ENCODE measurements at places on chromosomes 12 and 14. TPM values are rescaled to one million over a fixed set of nuclear protein-coding genes. Genes with fewer than 3 reads are reported as not detected.
A peak's percentile ranks its signal among the peaks of the same experiment; 100 is the strongest.

DNAH10 gene
- 0.11 TPM for total RNA-seq

KRT85 gene
- total RNA-seq = not detected

PROX2 gene
- total RNA-seq = not detected

LGR5 gene
- total RNA-seq = not detected

- H3K36me3 ChIP-seq = no peaks in the 10 kb centered on the region
- no peaks in the 10 kb centered on the region for H3K27me3 ChIP-seq
- DNase-seq = no peak
- H3K27ac ChIP-seq = no peak overlapping the region
- H3K4me3 ChIP-seq = no peak overlapping the region
- no peaks in the 10 kb centered on the region for H3K4me1 ChIP-seq
Observed at GRCh38 chr14:56390859-56391258, 188.7 kb upstream of the TMEM260 start.

DNA sequence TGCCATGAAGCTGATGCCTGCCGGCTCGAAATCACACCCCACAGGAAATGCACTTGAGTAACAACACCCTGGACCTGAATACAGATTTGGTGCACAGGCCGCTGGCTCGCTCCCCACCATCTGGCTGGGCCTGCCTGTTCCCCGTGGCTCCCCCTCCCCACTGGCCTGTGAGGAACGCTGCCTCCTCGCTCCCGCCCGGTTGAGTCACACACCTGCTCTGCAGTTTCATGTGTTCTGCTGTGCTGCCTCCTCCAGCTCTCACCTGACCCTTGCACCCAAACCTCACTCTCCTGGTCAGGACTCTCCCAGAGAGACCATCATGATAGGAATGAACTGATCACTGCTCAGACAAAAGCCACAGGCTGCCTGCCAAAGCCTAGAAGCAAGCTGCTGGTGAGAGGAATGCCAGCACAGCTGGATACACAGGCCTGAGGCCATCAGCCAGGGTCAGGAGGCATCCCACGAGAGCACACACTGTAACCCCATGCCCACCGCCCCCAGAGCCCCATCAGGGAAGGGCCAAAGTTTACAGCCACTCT lies 3.8 kb upstream of the SIVA1 start:
- peaks cover 38% of the 10 kb centered on the region for H3K4me1 ChIP-seq
- H3K36me3 ChIP-seq = no peaks in the 10 kb centered on the region
- H3K27me3 ChIP-seq = no peaks in the 10 kb centered on the region
- H3K4me3 ChIP-seq = 0 out of 2 replicates have a peak overlapping the region, but pooled peaks have one; percentile 8
- peak overlapping the region; percentile 79 for H3K27ac ChIP-seq
- DNase-seq = peak; percentile 82

GRCh38 chr12:57629897-57630471 lies 3.0 kb downstream of the B4GALNT1 start:
- no peak overlapping the region for H3K27ac ChIP-seq
- H3K27me3 ChIP-seq = no peaks in the 10 kb centered on the region
- H3K4me3 ChIP-seq = no peak overlapping the region
- DNase-seq = no peak
- H3K4me1 ChIP-seq = peaks cover 6% of the 10 kb centered on the region

DNA sequence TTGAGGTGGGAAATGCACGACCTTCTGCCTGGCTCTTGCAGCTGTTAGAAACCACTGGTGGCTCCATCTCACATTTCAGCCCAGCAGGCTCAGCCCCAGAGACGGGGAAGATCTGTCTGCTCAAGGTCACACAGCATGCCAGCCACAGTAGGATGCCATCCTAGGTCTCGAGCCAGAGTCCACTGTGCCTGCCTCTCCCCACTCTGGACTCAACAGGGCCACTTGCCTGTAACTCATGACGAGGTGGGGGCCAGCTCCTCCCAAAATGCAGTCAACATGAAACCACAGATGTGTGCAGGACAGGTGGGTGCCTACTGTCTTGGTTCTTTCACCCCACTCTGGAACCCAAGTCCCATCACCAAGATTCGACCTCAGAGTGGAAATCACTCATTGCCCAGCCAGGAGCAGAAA lies 23.2 kb downstream of the BCL11B start:
- no peak overlapping the region for H3K27ac ChIP-seq
- DNase-seq = no peak
- H3K27me3 ChIP-seq = peaks cover 41% of the 10 kb centered on the region
- no peak overlapping the region for H3K4me3 ChIP-seq
- H3K4me1 ChIP-seq = no peaks in the 10 kb centered on the region
- H3K36me3 ChIP-seq = no peaks in the 10 kb centered on the region

DNA sequence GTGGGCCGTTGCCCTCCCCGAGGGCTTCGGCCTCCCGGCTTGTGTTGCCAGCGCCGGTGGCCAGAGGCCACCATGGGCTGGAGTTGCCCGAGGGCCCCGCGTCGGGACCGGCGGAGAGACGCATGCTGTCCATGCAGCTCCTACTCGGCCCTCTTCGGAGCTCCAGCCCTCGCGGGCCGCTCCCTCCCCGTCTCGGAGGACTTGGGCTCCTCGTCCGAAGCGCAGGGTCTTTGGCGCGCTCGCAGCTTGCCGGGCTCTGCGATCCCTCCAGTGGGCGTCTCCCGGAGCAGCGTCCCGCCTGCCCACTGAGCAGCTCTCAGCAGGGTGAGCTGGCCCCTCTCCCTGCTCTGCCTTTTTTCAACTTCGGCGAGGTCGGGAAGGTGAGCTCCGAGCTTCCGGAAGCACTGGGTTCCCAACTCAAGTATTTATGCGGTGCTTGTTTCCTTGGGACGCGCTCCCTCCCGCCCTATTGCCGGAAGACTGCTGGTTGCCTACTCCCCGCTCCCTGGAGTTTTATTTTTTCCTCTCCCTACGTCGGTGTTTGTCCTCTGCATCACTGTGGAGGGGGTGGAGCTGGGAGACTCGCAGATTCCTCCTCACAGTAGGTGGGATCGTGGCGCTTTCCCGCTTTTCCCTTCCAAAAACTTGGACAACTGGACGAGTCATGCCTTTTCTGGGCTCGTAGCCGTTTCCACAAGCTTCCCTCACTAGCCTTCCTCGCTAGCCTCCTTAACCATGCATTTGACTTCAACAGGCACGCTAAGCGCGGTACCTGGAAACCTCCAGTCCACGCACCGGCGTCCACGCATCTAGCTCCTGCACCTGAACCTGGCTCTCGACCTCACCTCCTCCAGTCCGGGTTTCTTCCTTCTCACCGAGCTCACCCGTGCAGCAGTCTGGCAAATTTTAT lies at the start of gene AVPR1A:
TSS of gene AVPR1A (minus strand) at position 489 of the 910 bp plus-strand sequence. CDS start at position 124, 365 bp downstream.
- H3K4me1 ChIP-seq = no peaks in the 10 kb centered on the region
- no peak within 1 kb of the TSS for H3K27ac ChIP-seq
- H3K36me3 ChIP-seq = no peaks in the 10 kb centered on the region
- peak; percentile 11 for DNase-seq
- peak within 1 kb of the TSS; percentile 40 for H3K4me3 ChIP-seq

DNA sequence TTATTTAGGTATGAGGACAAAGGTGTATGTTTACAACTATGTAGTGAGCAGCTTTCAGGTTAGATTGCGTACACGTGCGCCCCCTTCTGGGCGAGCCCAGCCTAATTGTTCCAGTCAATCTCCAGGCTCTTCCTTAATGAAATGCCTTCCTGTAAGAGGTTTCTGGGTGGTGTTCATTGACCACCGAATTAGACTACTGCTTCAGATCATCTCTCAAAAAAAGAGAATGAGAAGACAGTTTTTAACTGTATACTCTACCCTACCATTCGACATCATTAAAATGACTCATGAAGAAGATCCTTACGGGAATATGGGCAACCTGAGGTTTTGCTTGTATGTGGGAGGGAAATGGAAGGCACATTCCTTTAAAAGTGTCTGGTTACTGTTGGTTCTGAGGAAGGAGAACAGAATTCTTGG lies 2.1 kb downstream of the LUM start:
- H3K27ac ChIP-seq = peak overlapping the region; percentile 69
- peaks cover 60% of the 10 kb centered on the region for H3K4me1 ChIP-seq
- peaks cover 19% of the 10 kb centered on the region for H3K36me3 ChIP-seq
- no peaks in the 10 kb centered on the region for H3K27me3 ChIP-seq
- DNase-seq = peak; percentile 81

GRCh38 chr12:13534242-13534641 lies 337.7 kb downstream of the EMP1 start:
- peaks cover 52% of the 10 kb centered on the region for H3K27me3 ChIP-seq
- H3K4me3 ChIP-seq = no peak overlapping the region
- H3K27ac ChIP-seq = no peak overlapping the region
- no peaks in the 10 kb centered on the region for H3K36me3 ChIP-seq
- H3K4me1 ChIP-seq = no peaks in the 10 kb centered on the region
- no peak for DNase-seq

- DNase-seq = peak; percentile 69
- H3K36me3 ChIP-seq = no peaks in the 10 kb centered on the region
- H3K27me3 ChIP-seq = no peaks in the 10 kb centered on the region
- peaks cover 10% of the 10 kb centered on the region for H3K4me1 ChIP-seq
- no peak overlapping the region for H3K4me3 ChIP-seq
- H3K27ac ChIP-seq = peak overlapping the region; percentile 67
Observed at GRCh38 chr14:31465111-31465510, 7.8 kb upstream of the DTD2 start.

- peaks cover 9% of the 10 kb centered on the region for H3K27me3 ChIP-seq
- DNase-seq = no peak
- no peak overlapping the region for H3K27ac ChIP-seq
- H3K4me1 ChIP-seq = no peaks in the 10 kb centered on the region
- no peaks in the 10 kb centered on the region for H3K36me3 ChIP-seq
Observed at GRCh38 chr12:50052964-50053363, 4.4 kb upstream of the ASIC1 start.

GRCh38 chr12:98388126-98388525 lies 127.3 kb upstream of the TMPO start:
- no peaks in the 10 kb centered on the region for H3K36me3 ChIP-seq
- no peaks in the 10 kb centered on the region for H3K4me1 ChIP-seq
- DNase-seq = no peak
- peaks cover 37% of the 10 kb centered on the region for H3K27me3 ChIP-seq

DNA sequence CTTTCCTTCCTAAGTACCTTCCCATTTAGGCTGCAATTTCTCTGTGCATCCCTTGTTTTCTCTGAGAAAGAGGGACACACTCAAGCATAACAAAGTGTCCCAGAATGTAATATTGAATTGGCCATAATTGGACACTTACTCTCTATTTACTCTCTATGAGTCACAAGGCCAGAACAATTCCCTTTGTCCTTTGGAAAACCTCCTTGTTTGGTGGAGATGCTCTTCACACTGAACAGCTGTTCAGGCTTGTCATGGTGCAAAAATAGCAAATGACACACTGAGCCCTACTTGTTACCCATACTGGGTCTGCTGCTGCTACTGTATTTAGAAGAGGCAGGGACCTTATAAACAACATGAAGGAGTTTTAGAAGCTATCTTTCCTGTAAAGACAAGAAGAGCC lies 1590.5 kb upstream of the TMEM132C start:
- H3K36me3 ChIP-seq = no peaks in the 10 kb centered on the region
- no peaks in the 10 kb centered on the region for H3K27me3 ChIP-seq
- H3K4me3 ChIP-seq = no peak overlapping the region
- no peaks in the 10 kb centered on the region for H3K4me1 ChIP-seq
- H3K27ac ChIP-seq = no peak overlapping the region
- DNase-seq = no peak

DNA sequence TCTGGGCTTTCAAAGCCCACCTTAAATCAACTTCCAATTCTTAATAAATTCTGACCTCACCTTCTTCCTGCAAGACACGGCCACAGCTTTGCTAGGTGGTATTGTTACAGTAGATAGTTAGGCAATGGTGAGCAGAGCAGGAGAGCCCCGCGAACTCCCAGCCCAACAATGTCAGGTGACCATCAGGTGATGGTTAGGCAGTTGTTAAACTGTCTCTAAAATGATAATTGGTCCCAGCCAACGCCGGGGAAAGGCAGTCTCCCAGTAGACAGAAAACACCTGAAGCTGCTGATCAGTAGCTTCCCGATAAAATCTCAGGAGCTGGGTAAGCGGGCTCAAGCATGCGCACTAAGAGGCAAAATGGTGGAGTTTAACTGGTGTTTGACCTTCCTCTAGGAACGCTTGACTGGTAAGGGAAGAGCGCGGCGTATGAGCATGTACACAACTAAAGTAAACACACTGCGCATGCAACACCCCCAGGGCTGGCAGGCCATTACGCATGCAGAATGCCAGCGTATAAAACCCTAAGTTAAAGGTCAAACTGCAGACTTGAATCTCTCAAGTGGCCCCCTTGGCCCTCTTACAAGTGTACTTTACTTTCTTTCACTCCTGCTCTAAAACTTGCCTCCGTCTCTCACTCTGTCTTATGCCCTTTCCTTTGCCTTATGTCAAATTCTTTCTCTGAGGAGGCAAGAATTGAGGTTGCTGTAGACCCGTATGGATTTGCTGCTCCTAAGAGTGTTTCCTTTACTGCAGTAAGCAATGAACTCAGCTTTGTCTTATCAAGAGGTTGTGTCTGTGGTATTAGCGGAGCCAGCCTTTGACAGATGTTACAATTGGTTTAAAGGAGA lies 113.5 kb downstream of the C12orf75 start:
- no peaks in the 10 kb centered on the region for H3K27me3 ChIP-seq
- H3K4me1 ChIP-seq = peaks cover 22% of the 10 kb centered on the region
- no peaks in the 10 kb centered on the region for H3K36me3 ChIP-seq
- no peak overlapping the region for H3K4me3 ChIP-seq
- DNase-seq = no peak

GRCh38 chr14:95515080-95515489 lies 1.4 kb downstream of the SYNE3 start:
- peak; percentile 60 for DNase-seq
- H3K36me3 ChIP-seq = no peaks in the 10 kb centered on the region
- peaks cover 44% of the 10 kb centered on the region for H3K4me1 ChIP-seq
- peak overlapping the region; percentile 75 for H3K4me3 ChIP-seq
- no peak overlapping the region for H3K27ac ChIP-seq

DNA sequence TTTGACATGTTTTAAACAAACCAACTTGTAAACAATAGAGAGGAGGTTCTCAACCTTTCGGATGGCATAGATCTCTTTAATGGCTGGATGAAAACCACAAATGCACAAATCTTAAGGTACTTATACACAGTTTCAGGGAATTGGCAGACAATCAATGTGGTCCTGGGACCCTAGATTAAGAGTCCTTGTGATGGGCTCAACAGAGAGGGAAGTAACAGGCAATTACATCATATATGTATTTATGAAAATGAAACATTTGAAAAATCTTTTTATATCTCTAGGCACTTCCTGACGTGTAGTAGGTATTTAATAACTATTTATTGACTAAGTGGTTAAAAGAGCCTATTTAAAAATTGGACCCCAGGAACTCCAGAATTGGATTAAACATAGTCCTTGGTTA lies 897 bp downstream of the ACTR10 start:
- peak overlapping the region; percentile 87 for H3K27ac ChIP-seq
- peak overlapping the region; percentile 100 for H3K4me3 ChIP-seq
- peaks cover 17% of the 10 kb centered on the region for H3K4me1 ChIP-seq
- no peaks in the 10 kb centered on the region for H3K27me3 ChIP-seq
- H3K36me3 ChIP-seq = no peaks in the 10 kb centered on the region
- DNase-seq = no peak

DNA sequence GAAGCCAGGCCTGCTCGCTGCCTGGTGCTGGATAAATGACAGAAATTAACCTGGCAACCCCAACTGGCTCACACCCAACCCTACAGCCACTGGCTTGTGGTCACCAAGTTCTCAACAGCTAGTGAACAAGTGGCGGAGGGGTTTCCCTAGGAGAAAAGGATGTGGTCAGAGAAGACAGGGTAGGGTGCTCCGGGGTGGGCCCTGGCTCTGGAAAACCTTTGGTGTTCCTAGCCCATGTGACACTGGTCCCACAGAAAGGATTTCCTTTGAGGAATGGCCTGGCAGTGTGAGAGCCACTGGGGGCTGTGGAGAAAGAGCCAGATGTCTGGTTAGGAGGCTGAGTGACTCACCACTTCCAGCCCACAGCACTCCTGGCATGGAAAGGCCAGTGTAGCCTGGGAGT lies 8.7 kb downstream of the SYNE3 start:
- peaks cover 34% of the 10 kb centered on the region for H3K4me1 ChIP-seq
- H3K4me3 ChIP-seq = peak overlapping the region; percentile 30
- peak; percentile 86 for DNase-seq
- H3K27me3 ChIP-seq = no peaks in the 10 kb centered on the region
- H3K27ac ChIP-seq = peak overlapping the region; percentile 44
